Fibroblast of lung (primary cell): ENCODE measurements at places on chromosomes 3 and 15. TPM values are rescaled to one million over a fixed set of nuclear protein-coding genes. Genes with fewer than 3 reads are reported as not detected.

TTLL13 gene
- under 0.01 TPM in 1 of 2 replicates, not detected in the other for total RNA-seq

GRCh38 chr3:111768571-111769100, 90.4 kb upstream of the PHLDB2 start:
- peak; percentile 91 for DNase-seq

TGFBR2 gene
- total RNA-seq = 86.5 and 93.0 TPM in 2 replicates

DNA sequence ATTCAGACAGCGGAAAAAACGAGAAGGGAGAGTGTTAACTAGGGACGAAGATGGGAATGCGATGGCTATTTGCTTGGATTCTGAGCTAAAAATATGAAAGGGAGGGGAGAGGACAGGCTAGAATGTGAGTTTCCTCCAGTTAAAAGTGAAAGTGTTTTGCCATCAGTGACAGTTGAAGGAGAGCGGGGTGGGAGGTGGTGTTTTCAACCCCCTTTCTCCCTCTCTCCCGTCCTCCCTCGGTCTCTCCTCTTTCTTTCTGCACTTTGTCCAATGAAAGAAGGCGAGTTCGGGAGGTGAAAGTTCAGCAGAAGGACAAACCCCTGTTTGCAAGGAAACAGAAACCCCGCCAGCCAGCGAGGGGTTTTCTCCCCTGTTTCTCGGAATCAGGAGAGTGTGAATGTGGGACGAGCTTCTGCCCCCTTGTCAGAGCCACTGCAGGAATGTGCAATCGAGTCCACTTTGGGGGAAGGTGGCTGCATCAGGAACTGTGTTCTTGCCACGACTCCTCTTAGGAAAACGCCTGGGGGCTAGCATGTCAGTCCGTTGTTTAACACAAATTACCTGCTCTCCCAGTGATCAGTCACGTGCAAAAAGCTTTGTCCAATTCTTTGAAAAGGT, 975 bp upstream of the FOXP1 start:
- DNase-seq = peak; percentile 61

GRCh38 chr3:99549957-99550603, 88.3 kb upstream of the COL8A1 start:
- DNase-seq = peak; percentile 31

- DNase-seq = peak; percentile 56
Measured at GRCh38 chr15:40069178-40070165, 30.5 kb upstream of the SRP14 start.

GRCh38 chr3:147472846-147473245, 63.7 kb downstream of the ZIC1 start:
- DNase-seq = no peak

GRCh38 chr15:68218331-68218730, 11.2 kb downstream of the CLN6 start:
- no peak for DNase-seq

DNA sequence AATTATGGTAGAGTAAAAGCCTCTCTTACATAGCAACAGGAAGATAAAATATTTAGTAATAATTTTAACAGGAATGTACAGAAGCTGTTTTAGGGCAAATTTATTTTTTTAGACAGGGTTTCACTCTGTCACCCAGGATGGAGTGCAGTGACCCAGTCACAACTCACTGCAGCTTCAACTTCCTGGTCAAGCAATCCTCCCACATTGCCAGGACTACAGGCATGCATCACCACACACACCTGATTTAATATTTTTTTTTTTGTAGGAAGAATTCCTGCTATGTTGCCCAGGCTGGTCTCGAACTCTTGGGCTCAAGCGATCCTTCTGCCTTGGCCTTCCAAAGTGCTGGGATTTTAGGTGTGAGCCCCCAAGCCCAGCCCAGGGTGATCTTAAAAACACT, 61.1 kb downstream of the PCCB start:
- DNase-seq = no peak

- peak; percentile 8 for DNase-seq
Measured at GRCh38 chr3:191476066-191476772, 15.3 kb downstream of the PYDC2 start.

GRCh38 chr15:70308735-70309434, 211.2 kb upstream of the TLE3 start:
- no peak for DNase-seq

- peak; percentile 74 for DNase-seq
Measured at GRCh38 chr3:78734048-78734637, 1033.7 kb downstream of the ROBO1 start.

- peak; percentile 92 for DNase-seq
Measured at GRCh38 chr3:66486646-66487045, 14.2 kb downstream of the LRIG1 start.

GRCh38 chr3:86815880-86816279, 175.1 kb downstream of the VGLL3 start:
- DNase-seq = peak; percentile 39

- peak; percentile 94 for DNase-seq
Measured at GRCh38 chr15:89167267-89168176, 53.9 kb downstream of the RLBP1 start.

CLDN18 gene
- not detected in 2 replicates for total RNA-seq

- no peak for DNase-seq
Measured at GRCh38 chr3:52433996-52434479, 10.9 kb downstream of the SEMA3G start.

DNA sequence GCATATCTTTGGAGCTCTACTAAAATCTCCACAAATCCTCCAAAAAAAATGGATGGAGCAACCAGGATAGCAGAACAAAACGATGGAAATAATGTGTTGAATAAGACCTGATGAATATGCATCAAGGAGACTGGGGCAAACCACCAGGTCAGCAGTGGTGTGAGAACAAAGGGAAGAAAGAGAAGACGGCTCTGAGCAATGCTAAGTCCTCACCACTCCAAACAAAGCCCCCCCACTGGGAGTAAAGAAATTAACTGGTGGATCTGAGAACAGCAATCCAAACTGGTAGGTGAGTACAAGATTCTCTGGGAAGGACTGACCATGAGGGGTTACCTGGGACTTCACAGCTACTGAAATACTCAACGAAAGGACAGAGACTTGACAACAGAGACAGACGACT, 977.3 kb downstream of the TBL1XR1 start:
- no peak for DNase-seq

- DNase-seq = no peak
Measured at GRCh38 chr3:58135712-58136543, 74.8 kb downstream of the DNASE1L3 start.

DNA sequence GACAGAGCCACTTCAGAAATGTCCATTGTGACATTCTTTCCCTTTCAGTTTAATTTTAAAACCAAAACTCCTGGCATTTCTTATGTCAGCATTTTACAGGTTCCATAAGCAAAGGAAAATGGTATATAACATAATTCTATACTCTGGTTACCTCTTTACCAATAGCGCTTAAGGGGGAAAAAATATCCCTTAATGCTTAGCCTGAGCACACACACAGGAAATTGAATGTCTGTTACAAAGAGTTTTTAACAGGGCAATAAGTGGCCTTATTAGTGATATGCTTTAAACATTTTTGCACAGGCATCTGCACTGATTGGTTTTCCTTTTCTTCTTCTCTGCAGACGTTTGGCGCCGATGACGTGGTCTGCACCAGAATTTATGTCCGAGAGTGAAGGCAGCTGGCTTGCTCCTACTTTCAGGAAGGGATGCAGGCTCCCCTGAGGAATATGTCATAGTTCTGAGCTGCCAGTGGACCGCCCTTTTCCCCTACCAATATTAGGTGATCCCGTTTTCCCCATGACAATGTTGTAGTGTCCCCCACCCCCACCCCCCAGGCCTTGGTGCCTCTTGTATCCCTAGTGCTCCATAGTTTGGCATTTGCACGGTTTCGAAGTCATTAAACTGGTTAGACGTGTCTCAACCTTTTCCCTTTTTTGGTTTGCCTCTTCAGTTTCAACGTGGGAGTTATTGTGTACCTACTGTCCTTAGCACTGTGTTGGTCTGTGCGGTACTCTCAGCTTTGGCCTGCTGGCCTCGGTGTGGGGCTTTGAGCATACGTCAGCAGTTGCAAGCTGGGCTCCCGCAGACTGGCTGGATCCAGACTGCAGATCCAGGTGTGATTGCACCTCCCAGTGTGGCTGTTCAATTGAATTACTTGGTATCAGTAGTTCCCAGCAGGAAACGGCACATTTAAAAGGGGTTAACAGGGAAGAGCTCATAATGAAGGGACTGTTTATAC, 7.7 kb downstream of the CRABP1 start:
- no peak for DNase-seq

DNA sequence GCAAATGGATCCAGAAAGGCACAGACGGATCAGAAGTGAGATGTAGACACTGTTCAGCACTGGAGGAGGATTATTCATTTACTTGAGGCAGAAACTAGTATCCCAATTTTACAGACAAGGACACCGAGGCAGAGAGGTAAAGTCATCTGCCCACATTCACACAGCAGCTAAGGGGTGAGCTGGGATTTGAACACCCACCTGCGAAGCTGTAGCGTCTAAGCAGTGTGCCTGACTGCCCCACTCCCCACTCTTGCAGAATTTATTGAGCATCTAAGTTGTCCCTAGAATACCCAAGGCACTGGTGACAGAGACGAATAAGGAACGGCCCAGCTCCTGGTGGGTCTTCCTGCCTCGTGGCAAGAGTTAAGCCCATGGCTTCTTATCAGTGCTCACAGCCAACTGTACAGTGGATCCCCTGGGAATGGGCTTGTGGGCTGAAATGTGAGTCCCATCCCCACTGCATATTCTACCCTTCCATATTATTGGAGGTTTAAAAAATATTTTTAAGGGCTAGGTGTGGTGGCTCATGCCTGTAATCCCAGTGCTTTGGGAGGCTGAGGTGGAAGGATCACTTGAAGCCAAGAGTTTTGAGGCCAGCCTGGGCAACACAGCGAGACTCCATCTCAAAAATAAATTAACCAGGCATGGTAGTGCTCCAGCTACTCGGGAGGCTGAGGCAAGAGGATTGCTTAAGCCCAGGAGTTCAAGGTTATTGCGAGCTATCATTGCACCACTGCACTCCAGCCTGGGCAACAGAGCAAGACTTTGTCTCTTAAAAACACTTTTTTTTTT, 77.6 kb downstream of the IQSEC1 start:
- no peak for DNase-seq

CISH gene
- 0.99 and 1.0 TPM in 2 replicates for total RNA-seq

HES1 gene
- 0.17 and 0.51 TPM in 2 replicates for total RNA-seq

TMC3 gene
- not detected in 2 replicates for total RNA-seq

TMEM207 gene
- not detected in 2 replicates for total RNA-seq

SLC27A2 gene
- total RNA-seq = under 0.01 and 0.66 TPM in 2 replicates

ZNF660 gene
- total RNA-seq = 3.3 and 4.0 TPM in 2 replicates

GRCh38 chr3:191901741-191902140, 440.8 kb downstream of the PYDC2 start:
- DNase-seq = no peak

GRCh38 chr15:81170511-81170910, 26.2 kb upstream of the IL16 start:
- DNase-seq = no peak

- DNase-seq = peak; percentile 68
Measured at GRCh38 chr15:99421172-99421656, 144.6 kb upstream of the MEF2A start.

NANOGP8 gene
- total RNA-seq = not detected in 2 replicates

SEMA6D gene
- 9.5 and 13.4 TPM in 2 replicates for total RNA-seq

IQCF5 gene
- not detected in 2 replicates for total RNA-seq

RHCG gene
- under 0.01 TPM in 1 of 2 replicates, not detected in the other for total RNA-seq

- peak; percentile 32 for DNase-seq
Measured at GRCh38 chr3:188432802-188433520, 279.0 kb downstream of the LPP start.

EPB42 gene
- total RNA-seq = not detected in 2 replicates

GJD2 gene
- not detected in 2 replicates for total RNA-seq

CASR gene
- total RNA-seq = under 0.01 TPM in 1 of 2 replicates, not detected in the other

DNA sequence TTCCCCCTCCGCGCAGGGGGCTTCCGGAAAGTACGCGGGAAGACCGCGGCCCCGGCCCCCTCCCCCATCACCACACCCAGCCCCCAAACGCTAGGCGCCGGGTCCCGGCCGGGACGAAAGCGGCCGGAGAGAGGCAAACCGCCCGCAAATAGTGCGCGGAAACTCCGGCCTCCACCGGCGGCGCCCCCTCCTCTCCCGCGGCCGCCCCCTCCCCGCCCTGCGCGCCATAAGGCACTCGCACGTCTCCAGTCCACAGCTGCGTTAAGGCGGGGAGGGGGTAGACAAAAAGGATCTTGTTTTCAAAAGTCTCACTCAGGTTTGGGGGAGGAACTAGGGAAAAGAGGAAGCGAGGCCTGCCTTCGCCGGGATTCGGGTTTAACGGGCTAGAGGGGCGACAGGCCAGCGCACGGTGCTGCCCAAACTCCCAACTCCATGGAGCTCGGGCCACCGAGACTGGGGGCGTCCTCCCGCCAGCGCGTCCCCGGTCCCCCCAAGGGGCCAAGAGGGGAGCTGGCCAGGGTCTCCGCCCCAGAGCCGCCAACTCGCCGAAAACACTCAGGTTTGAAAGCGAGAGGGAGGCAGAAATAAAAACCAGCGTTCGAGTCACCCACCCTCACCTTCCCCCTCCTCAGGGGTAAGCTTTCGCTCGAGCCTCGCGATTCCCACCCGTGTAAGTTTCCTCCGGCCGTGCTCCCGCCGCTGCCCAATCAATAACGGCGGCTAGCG, 1.8 kb downstream of the ANP32A start:
- DNase-seq = peak; percentile 55

DNA sequence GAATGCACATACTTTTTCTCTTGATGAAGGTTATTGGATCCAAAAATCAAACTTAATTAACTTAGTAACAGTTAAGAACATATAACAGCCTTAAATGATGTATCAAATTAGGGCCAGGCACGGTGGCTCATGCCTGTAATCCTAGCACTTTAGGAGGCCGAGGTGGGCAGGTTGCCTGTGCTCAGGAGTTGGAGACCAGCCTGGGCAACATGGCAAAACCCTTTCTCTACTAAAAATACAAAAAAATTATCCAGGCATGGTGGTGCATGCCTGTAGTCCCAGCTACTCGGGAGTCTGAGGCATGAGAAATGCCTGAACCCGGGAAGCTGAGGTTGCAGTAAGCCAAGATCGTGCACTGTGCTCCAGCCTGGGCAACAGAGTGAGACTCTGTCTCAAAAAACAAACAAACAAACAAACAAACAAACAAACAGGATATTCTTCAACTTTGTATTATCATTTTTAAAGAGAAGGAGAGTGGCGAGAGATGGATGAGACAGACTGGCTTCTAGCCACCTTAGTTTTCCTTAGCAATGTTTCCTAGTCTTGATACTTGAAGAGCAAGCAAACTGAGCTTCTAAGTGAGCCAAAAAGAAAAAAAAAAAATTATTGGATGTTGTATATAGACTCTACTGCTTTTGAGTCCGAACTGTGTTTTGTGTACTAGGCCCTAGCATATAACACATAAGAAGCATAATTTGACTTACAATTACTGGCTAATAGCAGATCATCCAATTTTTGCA, 13.8 kb downstream of the SPRED1 start:
- peak; percentile 62 for DNase-seq

DNA sequence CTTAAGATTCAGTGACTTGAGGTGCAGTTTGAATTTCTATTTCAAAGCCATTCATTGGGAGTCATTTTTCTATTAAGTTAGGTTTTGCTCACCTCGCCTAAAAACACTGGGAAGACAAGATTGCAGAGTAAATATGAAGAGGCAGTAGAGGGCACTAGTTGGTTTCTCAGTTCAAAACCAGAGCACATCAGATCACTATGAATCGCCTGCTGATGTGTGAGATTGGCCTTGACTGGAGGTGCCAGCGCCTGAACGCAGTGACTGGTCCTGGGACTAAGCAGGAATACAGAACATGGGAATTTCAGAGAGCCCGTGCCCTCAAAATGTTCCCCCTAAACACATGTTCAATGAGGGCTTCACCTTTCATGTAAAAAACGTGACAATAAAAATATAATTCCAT, 229.0 kb downstream of the ITPR1 start:
- DNase-seq = peak; percentile 83

ZNF502 gene
- total RNA-seq = 5.4 and 6.1 TPM in 2 replicates

- no peak for DNase-seq
Measured at GRCh38 chr3:154139996-154140436, 18.8 kb downstream of the ARHGEF26 start.

SLC9C1 gene
- under 0.01 TPM in 1 of 2 replicates, not detected in the other for total RNA-seq
